Lower lobe of right lung (tissue), 2 donors: ENCODE measurements at places on chromosomes 11 and 22. TPM values are rescaled to one million over a fixed set of nuclear protein-coding genes. Genes with fewer than 3 reads are reported as not detected.

- peak; percentile 53 for DNase-seq
These were observed 25.9 kb downstream of the CAT start for GRCh38 chr11:34464591-34465051.

CFAP300 gene
- 7.2 TPM for total RNA-seq

CSNK2A3 gene
- total RNA-seq, result 2.6 TPM

DNA sequence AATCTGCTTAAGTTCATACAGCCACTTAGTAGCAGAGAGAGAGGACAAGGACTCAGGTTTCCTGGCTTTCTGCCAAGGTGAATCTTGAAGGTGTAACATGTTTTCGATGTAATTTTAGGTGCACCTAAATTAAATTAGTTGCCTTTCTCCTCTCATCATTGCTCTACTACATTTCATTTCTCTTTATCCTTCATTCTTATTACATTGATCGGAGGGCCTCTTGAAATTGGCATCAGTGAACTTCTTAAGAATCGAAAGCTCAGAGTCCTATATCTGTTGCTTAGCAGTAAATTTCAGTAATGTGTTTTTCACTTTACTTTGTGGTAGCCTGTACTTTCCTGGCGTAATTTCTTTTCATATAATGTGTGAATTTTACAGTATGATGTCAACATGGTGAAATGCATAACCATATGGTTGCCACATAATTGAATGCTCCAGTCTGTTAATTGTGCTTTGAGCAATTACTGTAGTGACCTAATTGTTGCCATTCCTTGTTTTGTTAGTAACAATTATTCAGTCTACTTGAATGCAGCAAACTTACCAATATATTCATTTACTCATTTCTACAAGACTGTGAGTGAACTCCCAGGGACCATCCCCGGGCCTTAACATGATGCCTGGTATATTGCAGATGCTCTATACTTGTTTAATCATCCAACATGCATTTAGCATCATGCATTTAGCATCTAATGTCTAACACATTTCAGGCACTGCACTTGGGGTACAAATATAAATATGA, 138.1 kb downstream of the MAML2 start:
- DNase-seq, result no peak

DNA sequence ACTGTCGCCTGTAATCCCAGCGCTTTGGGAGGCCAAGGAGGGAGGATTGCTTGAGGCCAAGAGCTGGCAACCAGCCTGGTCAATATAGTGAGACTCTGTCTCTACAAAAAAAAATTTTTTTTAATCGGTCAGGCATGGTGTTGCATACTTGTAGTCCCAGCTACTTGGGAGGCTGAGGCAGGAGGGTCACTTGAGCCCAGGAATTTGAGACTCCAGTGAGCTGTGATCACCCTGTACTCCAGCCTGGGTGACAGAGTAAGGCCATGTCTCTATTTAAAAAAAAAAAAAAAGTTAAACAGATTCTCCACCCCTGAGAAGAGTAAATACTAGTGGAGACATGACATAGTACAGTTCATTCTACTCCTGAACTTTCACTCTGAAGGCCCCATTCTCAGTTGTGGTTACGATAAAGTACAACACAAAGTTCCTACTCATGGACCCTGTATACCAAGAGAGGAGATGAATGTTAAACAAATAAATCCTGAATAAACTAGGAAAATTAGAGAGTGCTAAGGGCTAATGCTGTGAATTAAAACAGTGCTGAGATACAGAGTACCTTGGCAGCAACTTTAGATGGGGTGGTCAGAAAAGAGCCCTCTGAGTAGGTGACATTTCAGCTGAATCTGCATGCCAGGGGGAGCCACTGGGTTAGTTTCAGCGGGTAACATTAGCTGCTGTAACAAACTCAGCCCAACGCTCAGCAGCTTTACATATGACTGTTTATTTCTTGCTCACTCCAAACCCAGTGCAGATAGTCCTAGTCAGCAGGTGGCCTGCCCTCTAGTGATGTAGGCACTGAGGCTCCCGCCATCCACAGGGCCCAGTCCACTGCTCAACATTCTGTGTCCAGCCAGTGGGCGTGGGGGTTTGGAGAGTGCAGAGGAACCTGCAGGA, 75.1 kb downstream of the DBX1 start:
- no peak for DNase-seq

ESAM gene
- total RNA-seq, result 131 TPM
